ENCODE measurements at places on chromosomes 12 and 14. TPM values are rescaled to one million over a fixed set of nuclear protein-coding genes. Genes with fewer than 3 reads are reported as not detected.

Gene AKAP5
- 0.08 TPM for polyA plus RNA-seq

Gene PRKD1
- 1.2 TPM for polyA plus RNA-seq

DNA sequence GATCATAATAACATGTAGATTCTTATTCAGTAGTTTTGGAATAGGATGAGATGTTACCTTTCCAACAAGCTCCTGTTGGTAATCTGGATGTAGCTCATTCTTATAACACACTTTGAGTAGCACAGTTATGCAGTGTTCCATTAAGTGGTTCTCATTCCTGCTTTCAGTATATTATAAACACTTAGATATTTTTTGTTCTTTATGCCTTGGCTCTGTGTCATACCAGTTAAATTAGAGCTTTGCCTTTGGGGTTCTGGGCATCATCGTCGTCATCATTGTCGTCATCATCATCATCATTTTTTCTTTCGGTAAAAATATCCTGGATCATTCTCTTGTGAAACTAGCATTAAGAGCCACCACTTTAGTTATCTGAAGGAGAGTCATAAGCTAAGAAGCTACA lies 87.5 kb downstream of the FUT8 start:
- DNase-seq, result no peak

Gene GPR162
- 1.8 TPM for polyA plus RNA-seq

Gene IL26
- not detected for polyA plus RNA-seq

Gene FAM161B
- 7.3 TPM for polyA plus RNA-seq

Measured in psoas muscle (tissue), 8 donors.